ENCODE measurements at places on chromosomes 3 and 15. TPM values are rescaled to one million over a fixed set of nuclear protein-coding genes. Genes with fewer than 3 reads are reported as not detected.

- DNase-seq, result no peak
These were observed 64.2 kb upstream of the MME start for GRCh38 chr3:155015776-155016436.

DNA sequence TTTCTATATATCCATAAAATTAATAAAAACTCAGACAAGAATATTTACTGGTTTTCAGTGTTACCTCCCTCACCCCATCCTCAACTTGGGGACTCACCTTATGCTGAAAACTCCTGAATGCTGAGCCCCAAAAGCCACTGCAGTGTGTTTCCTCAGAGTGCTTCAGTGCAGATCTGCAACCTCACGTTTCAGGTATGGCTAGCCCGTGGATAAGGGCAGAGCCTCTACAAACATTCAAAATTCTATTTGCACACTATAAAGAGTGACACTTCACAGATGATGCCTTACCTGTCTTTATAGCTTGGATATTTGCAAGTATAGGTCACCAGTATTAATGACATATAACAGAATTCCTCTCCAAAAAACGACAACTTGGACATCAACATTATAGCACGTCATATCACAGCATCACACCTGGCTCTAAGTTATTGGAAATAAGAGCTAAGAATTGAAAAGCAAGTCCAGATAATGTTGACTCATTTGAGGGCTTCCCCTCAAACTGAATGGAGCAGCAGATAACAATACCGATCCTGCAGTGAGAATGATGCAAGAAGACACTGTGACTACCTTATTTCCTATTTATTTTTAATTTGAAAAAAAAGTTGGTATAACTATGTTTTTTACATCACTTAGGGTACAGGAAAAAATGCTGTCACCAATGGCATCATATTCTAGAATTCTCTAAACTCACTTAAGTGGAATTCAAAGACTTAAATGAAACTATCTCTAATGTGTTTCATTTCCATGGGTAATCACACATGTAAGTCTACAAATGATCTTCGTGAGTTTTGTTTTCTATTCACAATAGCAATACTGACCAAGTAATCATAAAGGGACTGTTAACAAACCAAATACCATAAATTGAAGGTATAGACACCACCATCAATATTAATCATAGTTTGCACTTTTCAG lies 40.7 kb upstream of the RSL24D1 start:
- DNase-seq, result no peak

The LRTM1 gene
- not detected for total RNA-seq

- DNase-seq, result no peak
These were observed 330.3 kb upstream of the CTNNB1 start for GRCh38 chr3:40869013-40869412.

DNA sequence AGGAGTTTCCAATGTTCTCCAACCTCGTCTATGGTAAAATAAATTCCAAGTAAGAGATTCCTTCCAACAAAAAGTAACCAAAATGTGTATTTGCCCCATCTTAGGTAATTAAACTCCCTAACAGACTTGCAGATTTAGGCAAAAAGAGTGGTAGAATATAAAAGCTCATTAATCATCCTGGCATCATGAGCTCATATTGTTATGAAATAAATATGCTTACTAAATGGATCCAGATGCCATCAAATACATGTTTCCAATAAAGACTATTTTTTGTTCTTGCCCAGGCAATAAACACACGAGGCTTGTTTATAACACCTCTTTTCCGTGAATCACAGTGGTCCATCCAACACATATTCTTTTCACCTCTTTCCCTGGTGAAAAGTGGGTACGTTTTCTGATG lies 189.4 kb downstream of the THSD4 start:
- DNase-seq, result no peak

DNA sequence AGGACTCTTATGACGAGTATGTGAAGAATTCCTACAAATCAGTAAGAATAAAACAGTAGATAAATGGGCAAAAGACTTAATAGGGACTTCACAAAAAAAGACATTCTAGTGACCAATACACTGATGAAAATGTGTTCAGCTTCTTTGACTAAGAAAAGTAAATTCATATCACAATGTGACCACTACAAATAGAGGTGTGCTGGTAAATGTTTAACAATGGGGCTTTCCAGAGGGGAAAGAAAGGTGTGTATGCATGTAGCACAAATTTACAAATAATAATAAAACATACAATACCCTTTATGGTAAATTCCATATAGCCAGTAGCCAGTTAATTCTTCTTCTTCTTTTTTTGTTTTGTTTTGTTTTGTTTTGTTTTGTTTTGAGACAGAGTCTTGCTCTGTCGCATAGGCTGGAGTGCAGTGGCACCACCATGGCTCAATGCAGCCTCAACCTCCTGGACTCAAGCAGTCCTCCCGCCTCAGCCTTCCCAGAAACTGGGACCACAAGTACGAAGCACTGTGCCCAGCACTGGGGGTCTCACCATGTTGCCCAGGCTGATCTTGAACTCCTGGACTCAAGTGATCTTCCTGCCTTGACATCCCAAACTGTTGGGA lies 17.5 kb upstream of the NMD3 start:
- DNase-seq, result no peak

DNA sequence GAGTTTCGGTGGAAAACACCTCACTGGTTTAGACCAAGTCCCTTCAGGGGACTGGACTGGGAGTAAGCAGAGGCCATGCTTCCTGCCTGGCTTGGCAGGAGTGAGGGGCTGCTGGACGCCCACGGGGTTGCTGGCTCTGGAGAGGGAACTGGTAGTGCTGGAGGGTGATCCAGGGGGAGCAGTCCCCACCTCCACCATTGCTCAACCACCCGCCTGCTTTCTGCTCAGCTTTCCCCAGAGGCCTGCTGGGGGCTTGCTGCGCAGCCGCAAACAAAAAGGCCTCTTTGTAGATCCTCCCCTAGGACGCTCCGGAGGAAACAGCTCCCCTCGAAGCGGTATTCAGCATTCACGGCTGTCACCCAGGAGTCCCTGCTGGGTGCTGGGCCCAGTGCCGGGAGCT lies 33.5 kb downstream of the EBLN2 start:
- no peak for DNase-seq

DNA sequence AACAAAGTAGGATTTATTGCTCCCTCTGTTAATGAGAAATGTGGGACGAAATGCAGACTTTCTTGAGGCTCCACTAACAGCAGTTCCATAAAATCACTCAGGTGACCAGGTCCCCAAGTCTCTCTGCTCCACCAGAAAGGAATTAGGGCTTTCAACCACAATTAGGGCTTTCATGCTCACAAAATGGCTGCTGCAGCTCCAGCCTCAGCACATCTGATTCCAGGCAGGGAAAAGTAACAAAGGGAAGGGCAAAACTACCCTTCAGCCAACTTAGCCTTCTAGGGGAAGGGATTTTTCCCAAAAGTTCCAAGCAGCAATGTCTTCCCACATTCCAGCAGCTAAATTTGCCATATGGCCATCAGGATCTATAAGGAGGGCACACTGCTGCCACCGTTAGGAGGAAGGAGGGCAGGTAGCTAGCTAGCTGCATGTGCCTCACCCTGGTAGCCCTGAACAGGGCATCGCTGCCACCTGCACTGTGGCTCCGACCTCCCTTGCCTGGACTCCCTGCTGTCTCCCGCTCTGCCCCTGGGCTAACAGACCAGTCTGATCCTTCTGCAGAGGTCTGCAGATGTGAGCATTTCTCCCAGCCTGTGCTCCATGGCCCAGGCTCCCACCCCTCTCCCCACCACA lies 12.8 kb downstream of the CFAP100 start:
- DNase-seq, result no peak

The ROPN1 gene
- not detected for total RNA-seq

DNA sequence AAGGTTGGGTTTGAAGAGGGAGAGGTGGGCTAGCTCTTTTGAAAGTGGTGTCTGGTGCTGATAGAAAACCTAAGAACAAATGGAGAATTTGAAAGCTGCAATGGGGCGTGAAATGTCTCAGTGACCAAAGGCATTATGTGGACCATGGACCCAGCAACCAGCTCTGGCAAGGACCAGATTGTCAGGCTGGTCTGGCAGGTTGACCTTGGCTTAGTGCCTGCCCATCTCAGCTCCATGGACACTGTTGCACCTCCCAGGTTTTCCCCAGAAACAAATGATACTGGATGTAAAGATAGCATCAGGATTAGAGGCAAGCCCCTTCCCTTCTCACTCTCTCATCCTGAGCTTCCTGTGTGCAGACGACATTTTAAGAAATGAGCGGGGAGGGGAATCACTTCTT lies 302.9 kb upstream of the LRRFIP2 start:
- DNase-seq, result no peak

The ZBTB20 gene
- 8.8 TPM for total RNA-seq

The ZDHHC19 gene
- not detected for total RNA-seq

GRCh38 chr3:126128504-126129397 lies 44.8 kb upstream of the SLC41A3 start:
- DNase-seq, result no peak

The FAM3D gene
- total RNA-seq, result 0.66 TPM

The SAMD7 gene
- not detected for total RNA-seq

- no peak for DNase-seq
These were observed 140.8 kb upstream of the PRR23C start for GRCh38 chr3:139185527-139185926.

DNA sequence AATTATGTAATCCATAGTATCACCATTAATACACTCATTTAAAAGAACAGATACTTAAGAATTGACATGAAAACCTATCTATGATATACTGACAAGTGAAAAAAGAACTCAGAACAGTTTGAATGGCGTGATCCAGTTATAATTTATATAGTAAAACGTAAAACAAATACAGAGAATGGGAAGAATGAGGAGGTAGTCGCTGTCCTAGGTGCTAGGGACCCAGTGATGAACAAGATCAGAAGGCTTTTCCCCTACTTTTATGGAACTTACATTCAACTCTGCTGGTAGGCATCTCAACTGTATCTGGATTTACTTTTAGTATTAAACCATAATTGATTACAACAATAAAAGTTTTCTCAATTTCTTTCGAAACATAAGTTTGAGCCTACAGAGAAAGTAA lies 31.8 kb downstream of the GSK3B start:
- DNase-seq, result no peak

The POLQ gene
- 5.9 TPM for total RNA-seq

DNA sequence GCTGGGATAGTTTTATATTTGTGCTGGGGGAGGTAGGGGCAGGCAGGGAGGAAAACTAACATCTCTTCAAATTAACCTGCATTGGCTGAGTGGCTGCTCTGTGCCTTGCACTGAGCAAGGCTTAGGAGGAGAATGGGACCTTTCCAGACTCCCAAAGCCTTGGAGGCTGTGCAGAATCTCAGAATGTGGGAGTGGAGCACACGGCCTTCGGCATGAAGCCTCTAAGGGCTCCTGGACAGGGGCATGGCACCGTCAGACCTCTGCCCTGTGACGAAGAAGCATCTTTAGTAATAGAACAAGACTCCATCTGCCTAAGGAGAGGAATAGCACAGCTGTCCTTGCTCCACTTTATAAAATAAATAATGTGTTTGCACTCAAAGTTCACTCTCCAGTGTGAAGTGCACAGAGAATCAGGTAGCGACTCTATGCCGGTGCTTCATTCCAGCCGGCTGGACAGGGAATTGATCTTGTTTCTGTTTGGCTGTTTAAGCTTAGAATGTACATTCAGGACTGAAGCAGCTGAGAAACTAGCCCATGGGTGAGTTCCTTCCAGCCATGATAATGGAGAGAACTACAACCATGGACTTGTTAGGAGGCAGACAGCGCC lies 228.5 kb upstream of the ADAMTS9 start:
- DNase-seq, result no peak

- no peak for DNase-seq
These were observed 146.6 kb upstream of the PEX5L start for GRCh38 chr3:180183346-180183745.

DNA sequence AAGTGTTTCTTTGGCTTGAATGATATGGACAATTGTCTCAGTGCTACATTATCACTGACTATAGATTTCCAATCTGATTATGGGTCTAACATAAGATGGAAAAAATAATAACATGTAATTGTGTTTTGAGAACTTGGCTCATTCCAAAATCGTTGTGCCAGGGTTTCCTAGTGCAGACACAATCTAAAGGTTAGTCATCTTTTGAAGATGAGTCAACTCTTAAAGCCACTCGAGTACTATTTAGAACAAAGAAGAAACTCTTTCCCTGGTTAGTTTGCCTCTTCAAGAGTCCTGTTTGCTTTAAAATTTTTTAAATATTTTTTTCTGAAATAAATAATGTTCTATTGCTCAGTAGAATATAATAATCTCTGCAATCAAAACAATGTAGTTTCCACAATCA lies 301.0 kb downstream of the CADM2 start:
- DNase-seq, result no peak

The ROPN1B gene
- total RNA-seq, result not detected

GRCh38 chr15:64144565-64145281 lies 6.8 kb upstream of the SNX22 start:
- DNase-seq, result no peak

- no peak for DNase-seq
These were observed 30.2 kb upstream of the LEKR1 start for GRCh38 chr3:156795890-156796481.

Measured in pulmonary artery endothelial cell (primary cell).